ENCODE measurements at places on chromosomes 3 and 15.

DNA sequence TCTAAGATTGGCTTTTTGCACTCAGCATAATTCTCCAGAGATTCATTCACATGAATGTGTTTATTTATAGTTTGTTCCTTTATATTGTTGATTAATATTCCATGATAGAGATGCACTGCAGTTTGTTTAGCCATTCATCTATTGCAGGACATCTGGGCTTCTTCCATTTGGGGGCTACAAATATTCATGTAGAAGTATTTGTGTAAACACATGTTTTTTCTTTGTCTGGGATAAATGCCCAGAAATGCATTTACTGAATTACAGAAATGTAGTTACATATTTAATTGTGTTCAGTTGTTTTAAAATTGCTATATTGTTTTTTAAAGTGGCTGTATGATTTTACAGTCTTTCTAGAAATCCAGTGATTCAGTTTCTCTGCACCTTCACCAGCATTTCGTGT is 635.0 kb downstream of the ZIC1 start:
- no peak for DNase-seq

DNA sequence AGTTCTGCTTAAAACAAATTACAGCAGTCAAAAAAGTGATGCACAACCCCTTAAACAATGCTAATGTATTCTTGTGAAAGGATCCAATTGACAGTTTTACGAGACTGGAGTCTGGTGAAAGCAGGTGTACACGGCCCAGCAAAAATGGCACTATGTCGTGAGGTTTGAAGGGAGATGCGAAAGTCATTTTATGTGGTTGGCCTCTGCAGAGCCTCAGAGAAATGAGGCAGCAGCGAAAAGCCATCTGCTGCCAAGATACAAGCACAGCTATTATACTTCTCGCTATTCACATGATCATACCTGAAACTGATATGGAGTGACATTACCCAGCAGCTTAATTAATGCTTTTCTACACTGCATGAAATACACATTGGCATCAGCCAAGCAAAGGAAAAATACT is 36.4 kb downstream of the MECOM start:
- no peak for DNase-seq

DNA sequence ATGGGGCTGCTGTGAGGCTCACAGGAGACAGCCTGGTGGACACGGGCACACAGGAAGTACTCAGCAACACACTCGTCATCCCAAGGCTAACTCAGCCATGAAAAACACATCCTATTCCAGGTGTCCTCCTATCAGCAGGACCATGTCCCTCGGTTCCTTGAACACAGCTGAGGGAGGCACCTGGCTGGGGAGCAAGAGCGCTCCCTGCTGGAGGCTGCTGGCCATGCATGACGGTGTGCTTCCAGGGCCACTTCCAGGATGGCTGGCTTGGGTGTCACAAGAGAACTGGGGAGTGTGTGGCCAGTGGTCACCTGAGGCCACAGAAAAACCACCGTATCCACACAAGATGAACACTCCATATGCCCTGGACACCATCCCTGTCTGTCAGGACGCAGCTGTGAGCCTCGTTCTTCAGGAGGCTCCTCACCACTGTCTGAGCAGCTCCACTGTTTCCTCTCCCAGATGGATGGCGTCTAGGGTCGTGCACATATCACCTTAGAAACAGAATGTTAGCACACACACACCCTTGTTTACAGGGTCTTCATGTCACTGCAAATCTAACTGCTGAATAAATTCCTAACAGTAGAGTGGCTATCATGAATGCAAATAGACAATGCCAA is 31.0 kb downstream of the POC1A start:
- DNase-seq: peak; percentile 59

DNA sequence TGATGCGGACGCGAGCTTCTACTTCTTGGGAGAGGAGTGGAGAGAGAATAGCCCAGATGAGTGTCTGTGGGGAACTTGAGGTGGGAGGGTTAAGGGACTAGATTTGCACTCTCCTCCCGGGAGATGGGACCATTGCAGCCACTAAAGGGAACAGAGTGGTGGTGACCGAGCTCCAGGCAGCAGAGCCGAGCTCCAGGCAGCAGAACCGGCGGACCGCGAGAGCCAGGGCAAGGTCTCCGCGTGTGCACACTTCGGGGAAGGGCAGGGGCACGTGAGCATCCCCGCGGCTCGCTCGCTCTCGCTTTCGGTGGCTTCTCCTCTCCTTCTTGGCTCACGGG is 1.1 kb downstream of the IGDCC3 start:
- no peak for DNase-seq

DNA sequence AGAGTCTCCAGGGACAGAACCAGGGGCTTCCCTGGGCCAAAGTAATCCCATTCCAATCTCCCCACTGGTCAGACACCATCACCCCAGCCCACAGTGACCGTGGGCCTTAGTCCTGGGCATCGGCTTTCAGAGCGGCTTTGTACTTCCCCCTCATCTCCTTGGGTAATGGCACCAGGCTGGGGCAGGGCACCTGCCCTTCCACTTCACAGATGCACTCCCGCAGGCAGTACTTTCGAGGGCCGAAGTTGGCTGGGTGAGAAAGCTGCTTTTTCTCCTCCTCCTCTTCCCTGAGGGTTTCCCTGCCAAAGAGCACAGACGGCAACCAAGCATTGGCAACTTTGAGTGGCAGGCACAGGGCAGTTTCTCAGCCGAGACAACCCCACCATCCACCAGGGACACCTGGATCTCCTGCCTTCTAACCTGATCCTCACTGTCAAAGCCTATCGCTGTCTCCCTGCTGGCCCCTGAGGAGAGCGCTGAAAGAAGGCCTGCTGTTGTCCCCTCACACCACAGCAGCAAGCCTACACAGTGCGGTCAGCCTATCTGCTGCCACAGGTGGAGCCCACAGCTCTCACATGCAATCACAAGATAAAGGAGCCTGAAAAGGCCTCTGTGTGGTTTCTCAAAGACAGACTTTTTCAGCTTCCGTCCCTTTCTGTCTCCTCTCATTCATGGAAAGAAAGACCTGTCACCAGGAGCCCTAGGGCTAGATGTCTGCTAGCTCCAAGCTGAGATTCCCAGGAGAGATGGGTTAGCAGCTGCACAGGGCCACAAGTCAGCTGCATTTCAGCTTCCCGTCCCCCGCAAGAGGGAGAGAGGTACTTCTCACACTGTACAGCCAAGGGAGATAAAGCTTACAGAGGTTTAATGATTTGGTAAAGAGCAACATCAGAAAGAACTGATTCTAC is 12.5 kb downstream of the MRPS25 start:
- DNase-seq: no peak

GRCh38 chr3:9238276-9238675 is 11.2 kb downstream of the SRGAP3 start:
- no peak for DNase-seq

GRCh38 chr3:61857297-61857696 is 295.9 kb downstream of the PTPRG start:
- no peak for DNase-seq

DNA sequence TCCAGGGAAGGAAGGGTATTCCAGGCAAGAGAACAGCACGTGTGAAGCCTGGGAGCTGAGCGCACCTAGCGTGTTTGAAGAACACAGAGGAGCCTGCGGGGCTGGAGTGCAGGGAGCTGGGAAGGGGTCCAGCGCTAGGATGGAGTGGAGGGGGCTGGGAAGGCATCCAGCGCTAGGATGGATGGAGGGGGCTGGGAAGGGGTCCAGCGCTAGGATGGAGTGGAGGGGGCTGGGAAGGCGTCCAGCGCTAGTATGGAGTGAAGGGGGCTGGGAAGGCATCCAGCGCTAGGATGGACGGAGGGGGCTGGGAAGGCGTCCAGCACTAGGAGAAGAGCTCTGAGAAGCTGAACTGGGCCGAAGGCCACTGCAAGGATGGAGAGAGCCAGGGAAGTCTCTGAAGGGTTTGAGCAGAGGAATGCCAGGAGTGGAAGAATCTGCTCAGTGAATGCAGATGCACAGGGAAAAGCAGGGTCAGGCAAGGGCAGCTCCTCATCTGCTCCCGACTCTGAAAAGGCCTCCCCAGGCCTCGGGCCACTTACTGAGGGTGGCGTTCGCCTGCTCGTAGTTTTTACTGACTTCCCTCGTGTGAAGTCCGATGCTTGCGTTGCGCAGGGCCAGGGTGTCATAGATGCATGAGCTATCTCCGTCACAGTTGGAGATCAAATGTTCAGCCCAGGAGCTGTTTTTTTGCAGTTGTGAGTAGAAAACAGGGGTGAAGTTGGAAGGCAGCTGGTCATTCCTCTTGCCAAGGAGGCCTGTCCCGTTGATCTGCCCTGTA is 39.8 kb downstream of the MUC20 start:
- DNase-seq: no peak

- no peak for DNase-seq
Observed at GRCh38 chr15:72566973-72567372, 87.5 kb upstream of the GOLGA6B start.

DNA sequence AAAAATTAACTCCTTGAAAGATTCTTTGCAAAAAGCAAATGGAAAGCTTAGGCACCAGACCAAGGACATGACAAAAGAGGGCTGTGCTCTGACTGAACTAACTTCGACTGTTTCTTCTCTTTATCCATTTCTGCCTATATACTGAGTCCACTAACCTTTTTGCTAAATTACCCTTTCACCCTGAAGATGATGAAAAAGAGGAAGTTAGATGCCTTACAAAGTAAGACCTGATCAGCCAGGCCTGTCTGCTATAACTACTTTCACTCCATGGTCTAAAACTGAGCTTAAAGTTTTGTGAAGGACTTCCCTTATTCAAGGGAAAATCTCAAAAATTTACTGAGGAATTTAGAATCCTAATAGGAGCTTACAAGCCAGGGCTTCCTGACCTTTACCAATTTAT is 6.2 kb upstream of the IGSF10 start:
- no peak for DNase-seq

DNA sequence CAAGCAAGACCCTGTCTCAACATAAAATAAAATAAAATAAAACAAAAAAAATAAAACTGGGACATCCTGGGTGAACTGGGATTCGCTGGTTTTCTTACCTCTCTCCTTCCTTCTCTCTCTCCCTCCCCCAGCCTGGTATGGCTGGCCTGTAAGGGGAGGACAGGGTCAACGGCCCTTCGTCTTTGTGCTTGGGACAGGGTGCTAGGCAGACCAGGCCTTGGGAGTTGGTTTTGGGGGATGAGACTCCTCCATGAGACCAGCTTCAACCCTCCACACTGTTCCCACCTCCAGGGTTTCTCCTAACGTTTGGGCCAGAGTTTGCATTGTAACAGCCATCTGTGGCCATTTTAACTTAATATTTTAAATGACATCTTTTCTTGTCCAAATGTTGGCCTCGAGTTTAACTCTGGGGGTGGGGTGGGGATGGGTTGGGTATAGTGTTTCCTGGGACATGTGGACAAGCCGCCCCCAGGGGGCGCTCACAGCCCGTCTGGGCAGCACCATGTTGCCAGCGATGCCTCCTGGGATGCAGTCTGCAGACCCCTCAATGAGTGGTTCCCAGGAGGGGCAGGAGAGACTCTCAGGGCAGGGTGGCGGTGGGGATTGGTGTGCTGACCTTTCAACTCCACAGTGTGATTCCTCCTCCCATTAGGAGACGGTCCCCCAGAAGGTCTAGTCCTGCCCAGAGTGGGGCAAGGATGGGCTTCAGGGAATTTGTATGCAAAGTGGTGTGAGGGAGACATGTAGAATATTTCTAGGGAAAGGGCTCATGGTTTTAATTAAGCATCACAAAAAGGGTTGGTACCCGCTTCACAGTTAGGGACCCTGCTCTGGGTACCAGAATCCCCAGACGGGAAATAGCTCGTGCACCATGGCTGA is 37.7 kb upstream of the LCTL start:
- peak; percentile 32 for DNase-seq

GRCh38 chr3:64739971-64740631 is 52.3 kb upstream of the ADAMTS9 start:
- DNase-seq: no peak

- no peak for DNase-seq
Observed at GRCh38 chr3:197858133-197858532, 67.1 kb downstream of the LRCH3 start.

- no peak for DNase-seq
Observed at GRCh38 chr3:16784973-16785372, 99.8 kb upstream of the PLCL2 start.

- peak; percentile 50 for DNase-seq
Observed at GRCh38 chr3:171459137-171459941, 866 bp downstream of the TNIK start.

DNA sequence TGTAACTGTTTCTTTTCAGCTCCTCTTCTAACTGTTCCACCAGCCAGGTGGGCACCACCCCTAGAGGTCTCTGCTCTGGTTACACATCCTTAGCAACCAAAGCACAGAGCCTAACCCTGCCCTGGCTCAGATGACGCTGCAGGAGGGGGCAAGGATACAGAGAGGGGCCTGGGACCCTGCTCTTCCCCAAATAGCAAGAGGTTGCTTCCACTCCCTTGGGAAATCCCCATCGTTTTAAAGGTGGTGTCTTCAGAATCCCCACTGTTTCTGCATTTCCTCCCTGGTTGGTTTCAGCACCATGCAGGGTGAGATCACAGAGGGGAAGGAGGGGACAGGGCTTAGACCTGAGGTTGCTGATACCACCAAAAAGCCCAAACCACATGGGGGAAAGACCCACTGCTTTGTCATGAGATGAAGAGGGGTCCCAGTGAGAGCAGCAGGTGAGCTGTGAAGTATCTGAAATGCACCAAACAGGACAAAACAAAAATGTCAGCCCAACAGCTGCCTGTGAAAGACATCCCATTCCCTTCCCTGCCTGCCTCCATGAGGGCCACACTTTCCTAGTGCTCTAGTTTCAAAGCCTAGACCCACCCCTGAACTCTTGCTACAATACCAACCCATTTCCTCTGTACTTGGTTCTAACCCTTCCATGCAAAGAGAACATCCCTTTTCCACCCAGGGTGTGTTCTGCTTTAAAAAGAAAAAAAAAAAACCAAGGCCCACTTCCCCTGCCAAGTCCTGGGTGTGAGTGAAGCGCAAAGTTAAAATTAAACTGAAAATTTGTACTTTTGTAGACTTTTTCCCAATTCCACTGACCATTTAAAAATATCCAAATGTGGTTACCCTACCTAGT is 29.0 kb downstream of the ANP32A start:
- DNase-seq: no peak
